ENCODE measurements at places on chromosomes 6 and 20.
A peak's percentile ranks its signal among the peaks of the same experiment; 100 is the strongest.

DNA sequence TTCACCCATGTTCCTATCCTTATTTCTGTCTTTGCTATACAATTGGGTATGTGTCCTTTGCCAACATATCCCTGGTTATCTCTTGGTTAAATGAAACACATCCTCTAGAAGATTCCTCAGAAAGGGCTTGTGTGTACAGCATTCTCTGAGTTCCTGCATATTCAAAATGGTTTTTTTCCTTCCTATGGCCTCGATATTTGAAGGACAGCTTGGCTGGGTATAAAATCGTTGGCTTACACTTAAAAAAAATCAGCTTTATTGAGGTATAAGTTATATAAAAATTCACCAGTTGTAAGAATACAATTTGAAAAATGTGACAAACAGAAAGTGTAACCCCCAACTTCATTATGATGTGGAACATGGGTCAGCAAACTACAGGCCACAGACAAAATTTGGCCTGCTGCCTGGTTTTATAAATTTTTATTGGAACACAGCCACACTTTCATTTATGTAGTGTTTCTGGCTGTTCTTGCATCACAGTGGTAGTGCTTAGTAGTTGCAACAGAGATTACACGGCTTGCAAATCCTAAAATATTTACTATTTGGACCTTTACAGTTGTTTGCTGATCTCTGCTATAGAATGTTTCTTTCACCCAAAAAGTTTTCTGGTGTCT, 16.7 kb downstream of the PCMT1 start:
- DNase-seq = peak; percentile 39

DNA sequence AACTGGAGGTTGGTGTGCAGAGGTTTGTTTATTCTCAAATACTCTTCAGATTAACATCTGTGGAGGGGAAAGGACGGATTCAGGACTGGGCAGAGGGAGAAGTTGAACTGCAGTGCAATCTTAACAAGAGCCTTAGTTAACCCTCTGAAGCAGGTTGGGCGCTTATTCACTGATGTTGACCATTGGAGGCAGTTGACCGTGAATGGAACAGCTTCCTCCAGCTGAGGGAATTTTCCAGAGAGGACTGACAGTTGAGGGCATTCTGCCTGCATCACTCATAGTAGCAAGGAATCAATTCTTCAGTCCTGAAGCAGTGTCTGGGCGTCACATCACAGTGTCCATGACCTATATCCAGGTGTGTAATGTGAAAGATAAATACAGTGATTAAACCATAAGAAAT, 80.9 kb downstream of the PLCB4 start:
- DNase-seq = no peak

GRCh38 chr6:100504786-100505737, 40.3 kb upstream of the SIM1 start:
- no peak for DNase-seq

- no peak for DNase-seq
Measured at GRCh38 chr20:31803552-31804291, 15.4 kb upstream of the MYLK2 start.

DNA sequence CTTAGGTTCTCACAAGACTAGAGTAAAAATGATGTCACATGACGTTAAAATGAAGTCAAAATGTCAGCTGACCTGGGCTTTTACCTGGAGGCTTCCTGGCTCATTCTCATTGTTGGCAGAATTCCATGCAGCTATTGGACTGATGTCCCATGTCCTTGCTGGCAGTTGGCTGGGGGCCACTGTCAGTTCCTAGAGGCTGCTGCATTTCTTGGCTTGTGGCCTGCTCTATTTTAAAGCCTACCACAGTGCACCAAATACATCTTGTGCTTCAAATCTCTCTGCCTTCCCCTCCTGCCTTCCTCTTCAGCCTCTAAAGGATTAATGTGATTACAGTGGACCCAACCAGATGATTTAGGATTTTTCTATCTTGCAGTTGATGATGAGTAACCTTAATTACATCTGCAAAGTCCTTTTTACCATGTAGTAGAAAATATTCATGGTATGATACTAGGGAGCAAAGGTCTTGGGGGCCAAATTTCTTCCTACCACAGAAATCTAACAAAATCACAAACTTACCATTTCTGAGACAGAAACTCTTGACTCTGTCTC, 81.9 kb downstream of the FIG4 start:
- no peak for DNase-seq

GRCh38 chr6:33076406-33076934, 680 bp downstream of the HLA-DPB1 start:
- no peak for DNase-seq

DNA sequence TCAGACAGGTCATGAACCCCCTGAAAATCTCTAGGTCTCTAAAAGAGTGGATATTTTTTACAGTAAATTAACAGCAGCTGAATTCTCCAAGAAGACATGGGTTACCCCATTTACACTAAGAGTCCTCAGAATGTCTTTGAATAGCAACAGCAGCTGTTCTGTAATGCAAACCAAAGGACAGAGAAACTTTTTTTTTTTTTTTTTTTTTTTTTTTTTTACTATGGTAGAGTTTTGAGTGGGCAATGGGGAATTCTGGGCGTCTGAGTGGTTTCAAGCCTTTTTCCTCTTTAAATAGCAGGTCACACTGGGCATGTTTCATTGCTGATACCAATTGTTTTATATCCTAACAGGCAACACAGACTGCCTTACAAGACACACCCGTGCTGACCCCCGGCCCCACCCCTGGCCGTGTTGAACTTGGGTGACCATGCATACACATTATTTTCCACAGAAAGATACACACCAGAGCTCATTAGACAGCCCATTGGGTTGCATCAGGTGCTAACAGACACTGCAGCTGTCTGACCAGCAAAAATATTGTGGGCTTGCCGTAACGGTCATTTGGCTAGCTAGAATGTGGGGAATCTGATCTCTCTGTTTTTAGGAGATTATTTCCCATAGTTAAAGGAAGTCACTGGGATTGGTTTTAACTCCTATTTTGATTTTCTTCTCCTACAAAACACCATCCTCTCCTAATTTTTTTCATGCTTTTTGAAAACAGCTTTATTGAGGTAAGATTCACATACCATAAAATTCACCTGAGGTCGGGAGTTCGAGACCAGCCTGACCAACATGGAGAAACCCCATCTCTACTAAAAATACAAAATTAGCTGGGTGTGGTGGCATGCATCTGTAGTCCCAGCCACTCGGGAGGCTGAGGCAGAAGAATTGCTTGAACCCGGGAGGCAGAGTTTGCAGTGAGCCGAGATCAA, 26.7 kb upstream of the IRF4 start:
- no peak for DNase-seq

DNA sequence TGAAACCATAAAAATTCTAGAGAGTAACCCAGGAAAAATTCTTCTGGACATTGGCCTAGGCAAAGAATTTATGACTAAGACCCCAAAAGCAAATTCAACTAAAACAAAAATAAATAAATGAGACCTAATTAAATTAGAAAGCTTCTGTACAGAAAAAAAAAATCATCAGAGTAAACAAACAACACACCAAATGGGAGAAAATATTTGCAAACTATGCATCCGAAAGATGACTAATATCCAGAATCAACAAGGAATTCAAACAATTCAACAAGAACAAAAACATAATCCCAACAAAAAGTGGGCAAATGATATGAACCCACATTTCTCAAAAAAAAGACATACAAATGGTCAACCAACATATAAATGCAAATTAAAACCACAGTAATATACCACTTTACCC, 242.6 kb upstream of the CDYL start:
- DNase-seq = no peak

- DNase-seq = peak; percentile 1
Measured at GRCh38 chr6:38169977-38170526, 350.5 kb downstream of the ZFAND3 start.

DNA sequence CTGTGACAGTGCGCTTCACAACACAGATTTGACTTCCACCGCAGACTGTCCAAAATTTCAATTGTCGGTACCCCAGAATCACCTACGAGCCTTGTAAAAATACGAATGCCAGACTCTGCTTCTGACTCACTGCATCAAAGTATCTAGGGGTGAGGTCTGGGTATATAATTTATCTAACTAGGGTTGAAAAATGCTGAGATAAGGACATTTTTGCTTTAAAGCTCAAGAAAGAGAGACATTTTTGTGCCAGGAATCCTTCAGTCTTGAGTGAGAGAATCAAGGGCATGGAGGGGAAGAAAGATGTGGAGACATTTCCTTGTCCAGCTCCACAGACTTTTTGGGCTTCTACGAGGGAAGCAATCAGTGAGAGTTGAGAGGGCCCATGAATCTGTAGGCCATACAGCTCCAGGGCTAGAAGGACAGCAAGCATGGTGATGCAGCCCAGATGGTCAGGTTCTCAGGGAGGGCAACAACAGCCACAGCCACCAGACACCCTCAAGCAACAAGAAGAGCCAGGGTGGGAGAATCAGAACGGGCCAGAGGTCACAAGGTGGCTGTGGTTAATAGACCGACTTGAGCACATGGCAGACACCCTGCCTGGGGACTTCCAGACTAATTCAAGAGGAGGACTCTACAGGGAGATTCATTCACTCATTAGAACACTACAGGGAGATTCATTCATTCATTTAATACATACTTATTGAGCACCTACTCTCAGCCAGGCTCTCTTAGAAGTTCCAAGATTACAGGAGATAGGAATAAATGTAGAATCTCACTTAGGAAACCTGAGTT, 211.1 kb upstream of the PRDM1 start:
- no peak for DNase-seq

DNA sequence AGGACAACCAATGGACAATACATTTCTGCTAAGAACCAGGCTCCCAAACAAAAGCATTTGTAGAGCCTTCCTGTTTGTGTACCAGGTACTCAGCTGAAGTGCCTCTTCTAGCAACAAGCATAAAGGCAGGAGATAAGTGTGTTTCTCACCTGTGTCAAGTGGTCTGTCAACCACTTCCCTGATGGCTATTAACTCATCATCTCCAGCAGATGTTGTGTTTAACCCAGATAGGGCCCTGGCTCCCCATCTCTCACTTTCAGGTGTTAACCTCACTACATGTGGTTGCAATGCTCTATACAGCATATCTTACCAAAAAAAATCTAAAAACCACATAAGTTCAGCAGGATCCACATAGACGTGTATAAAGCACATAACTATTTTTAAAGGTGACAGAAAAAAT, 9.6 kb upstream of the IL17A start:
- DNase-seq = no peak

GRCh38 chr20:54636575-54636974, 161.2 kb downstream of the DOK5 start:
- DNase-seq = no peak

DNA sequence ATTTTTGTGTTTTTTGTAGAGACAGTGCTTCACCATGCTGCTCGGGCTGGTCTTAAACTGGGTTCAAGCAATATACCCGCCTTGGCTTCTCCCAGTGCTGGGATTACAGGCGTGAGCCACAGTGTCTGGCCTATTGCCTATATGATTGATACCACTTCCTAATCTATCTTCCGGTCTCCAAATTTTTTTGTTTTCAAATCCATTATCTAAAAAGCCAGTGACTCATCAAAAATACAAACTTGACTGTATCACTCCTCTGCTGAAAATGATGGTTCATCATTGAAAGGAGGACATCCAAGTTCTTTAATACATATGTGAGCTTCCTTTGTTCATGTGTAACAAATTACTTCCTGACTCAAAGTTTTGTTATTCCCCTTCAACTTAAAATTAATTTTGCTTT, 35.5 kb downstream of the FAM8A1 start:
- DNase-seq = no peak

DNA sequence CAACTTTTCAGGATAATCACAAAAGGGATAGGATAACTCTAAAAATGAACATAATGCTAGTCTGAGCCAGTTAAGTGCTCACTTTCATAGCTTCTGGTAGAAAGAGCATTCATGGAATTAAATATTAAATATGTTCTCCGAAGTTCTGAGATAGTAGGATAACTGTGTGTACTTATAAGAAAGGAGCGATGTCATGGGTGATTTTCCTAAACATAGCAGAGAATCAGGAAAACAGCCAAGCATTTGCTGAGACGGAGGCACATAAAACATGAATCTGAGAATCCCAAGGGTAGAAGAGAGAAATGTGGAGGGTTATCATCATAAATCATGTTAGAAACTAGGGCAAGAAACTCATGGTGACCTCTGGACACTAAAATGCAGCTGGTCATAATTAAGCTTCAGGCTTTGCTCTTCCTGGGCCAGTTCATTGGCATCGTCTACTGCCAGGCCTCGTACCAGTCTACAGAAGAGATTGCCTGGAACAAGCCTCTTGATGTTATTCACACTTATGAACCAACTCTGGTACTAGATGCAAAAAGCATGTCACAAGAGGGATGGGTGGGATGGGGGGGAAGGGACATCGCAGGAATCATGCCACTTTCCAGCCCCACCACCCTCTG, 436.6 kb downstream of the PRKN start:
- no peak for DNase-seq

DNA sequence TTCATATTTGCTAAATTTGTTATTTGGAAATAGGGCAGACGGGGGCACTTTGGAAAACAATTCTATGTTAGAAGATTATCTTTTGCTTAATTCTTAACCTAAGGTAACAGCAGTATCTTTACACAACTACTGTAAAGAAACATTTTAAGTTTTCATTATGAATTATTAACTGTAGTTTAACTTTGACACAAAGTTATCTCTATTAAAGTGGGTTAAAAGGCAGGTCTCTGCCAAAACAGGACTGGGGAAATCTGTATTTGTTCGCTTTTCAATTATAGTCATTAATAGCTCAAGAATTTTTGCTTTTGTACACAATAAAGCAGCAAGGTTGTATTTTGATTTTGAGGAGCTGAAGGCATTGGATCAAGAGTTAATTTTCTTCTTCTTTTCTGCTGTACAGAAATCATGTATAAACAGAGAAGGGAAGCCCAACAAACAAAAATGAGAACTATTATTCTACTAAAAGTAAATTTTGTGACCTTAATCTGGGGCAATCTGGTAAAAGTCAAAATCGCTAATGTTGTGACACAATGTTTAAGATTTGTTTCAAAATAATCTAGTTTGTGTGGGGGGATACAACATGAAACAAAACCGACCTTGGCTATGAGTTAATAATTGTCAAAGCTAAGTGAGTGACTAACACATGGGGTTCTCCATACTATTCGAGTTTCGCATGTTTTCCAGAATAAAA, 2.9 kb downstream of the STAU1 start:
- DNase-seq = no peak

DNA sequence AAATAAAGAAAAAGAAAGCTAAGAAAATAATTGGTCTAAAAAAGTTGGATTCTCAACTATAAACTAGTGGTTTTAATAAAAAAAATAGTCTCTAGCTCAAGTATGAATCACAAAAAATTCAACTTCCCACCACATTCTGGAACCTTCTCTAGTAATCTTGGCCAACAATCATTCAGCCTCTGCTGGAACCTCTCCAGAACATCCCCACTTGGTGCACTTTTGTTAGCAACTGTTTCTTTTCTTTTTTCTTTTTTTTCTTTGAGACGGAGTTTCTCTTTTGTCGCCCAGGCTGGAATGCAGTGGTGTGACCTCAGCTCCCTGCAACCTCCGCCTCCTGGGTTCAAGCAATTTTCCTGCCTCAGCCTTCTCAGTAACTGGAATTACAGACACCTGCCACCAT, 35.7 kb downstream of the TXLNB start:
- no peak for DNase-seq

Measured in suppressor macrophage (primary cell).